SK-MEL-5 (cell line): ENCODE measurements at places on chromosomes 5 and 9. TPM values are rescaled to one million over a fixed set of nuclear protein-coding genes. Genes with fewer than 3 reads are reported as not detected.

GRCh38 chr5:125699860-125700259, 723.3 kb upstream of the GRAMD2B start:
- no peak for DNase-seq

GRCh38 chr5:69492923-69493395, 369 bp downstream of the OCLN start:
- peak; percentile 11 for DNase-seq

DNA sequence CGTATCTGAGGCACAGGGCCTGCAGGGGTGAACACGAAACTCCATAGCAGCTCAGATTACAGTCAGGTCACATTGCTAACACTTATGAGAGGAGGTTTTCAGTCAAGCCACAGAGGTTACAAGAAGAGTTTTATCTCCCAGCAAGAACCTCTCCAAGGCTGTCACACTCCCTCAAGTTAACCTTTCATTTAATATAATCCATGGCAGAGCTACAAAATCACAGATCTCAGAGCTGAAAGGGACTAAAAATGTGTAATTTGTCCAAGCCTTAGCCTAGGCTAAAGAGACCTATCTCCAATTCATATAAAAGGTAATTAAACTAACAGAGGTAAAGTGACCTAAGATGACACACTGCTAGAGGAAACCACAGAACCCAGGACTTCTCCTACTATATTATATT, 57.2 kb downstream of the MLANA start:
- peak; percentile 73 for DNase-seq

DNA sequence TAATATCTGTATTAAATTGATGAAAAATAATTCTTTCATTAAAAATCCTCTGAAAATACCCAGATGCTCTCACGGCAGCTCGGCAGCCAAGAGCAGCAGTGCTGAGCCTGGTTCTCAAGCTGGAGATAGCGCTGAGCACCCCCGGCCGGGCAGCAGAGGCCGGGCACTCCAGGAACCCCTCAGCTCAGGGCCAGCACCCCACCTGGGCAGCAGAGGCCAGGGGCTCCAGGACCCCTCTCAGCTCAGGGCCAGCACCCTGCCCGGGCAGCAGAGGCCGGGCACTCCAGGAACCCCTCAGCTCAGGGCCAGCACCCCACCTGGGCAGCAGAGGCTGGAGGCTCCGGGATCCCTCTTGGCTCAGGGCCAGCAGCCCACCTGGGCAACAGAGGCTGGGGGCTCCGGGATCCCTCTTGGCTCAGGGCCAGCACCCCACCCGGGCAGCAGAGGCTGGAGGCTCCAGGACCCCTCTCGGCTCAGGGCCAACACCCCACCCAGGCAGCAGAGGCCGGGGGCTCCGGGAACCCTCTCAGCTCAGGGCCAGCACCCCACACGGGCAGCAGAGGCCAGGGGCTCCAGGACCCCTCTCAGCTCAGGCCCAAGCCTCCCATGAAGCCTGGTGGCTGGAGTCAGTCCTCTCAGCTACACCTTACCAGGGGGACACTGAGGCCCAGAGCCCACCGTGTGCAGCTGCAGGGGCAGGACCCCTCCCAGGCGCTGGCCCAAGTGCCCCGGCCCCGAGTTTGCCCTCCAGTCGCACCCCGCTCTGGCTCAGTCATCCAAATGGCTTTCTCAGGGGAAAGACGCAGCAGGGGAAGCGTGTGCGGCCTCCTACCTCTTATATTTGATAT, 21.7 kb downstream of the CLPTM1L start:
- no peak for DNase-seq

DNA sequence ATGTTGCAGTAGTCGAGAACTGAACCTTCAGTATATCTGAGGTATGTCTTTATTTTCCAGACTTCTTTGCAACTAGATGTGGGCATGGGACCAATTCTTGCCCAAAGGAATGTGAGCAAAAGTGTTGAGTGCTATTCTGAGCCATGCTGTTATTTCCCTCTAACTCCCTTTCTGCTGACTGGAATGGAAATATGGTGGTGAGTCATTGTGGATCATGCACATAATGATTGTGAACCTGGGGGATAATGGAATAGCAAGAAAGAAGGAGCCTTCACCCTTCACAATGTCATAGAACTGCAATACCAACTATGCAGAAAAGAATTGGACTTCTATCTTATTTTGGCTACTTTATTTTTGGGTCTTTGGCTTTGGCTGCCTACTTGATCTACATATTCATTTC, 10.3 kb upstream of the DOCK2 start:
- no peak for DNase-seq

GRCh38 chr9:130663258-130663976, 977 bp upstream of the PRDM12 start:
- no peak for DNase-seq

DNA sequence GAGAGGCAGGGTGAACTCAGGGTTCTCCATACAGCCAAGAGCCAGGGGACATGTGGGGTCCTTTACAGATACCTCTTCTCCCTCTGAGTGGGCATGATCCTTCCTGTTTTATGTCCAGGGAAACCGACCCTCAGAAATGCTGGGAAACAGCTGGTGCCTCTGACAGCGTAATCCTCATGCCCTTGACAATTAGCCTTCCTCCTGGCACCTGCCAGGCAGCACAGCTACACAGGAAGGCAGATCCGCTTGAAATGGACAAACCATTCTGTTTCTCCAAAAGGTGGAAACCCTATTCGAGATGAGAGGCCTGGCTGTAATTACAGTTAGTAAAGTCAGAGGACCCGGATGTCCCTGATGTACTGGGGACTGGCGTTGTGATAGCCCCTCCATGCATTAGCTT, 7.2 kb downstream of the ERGIC1 start:
- no peak for DNase-seq

GRCh38 chr5:117892360-117892759, 1096.0 kb downstream of the DTWD2 start:
- no peak for DNase-seq

- peak; percentile 43 for DNase-seq
Observed at GRCh38 chr5:67350618-67351201, 154.1 kb upstream of the CD180 start.

GRCh38 chr9:127953768-127954505, 16.3 kb upstream of the DPM2 start:
- no peak for DNase-seq

- DNase-seq = no peak
Observed at GRCh38 chr9:137267933-137268355, 9.6 kb upstream of the TOR4A start.

GRCh38 chr5:139037732-139038131, 160.4 kb downstream of the SIL1 start:
- no peak for DNase-seq

GRCh38 chr9:2208991-2209390, 193.8 kb downstream of the SMARCA2 start:
- DNase-seq = no peak

GRCh38 chr9:137199411-137200121, 975 bp downstream of the TPRN start:
- DNase-seq = no peak

GRCh38 chr9:80376180-80376579, 804.4 kb downstream of the TLE4 start:
- DNase-seq = no peak

GRCh38 chr5:123119334-123119986, 30.4 kb downstream of the PRDM6 start:
- peak; percentile 19 for DNase-seq

DNA sequence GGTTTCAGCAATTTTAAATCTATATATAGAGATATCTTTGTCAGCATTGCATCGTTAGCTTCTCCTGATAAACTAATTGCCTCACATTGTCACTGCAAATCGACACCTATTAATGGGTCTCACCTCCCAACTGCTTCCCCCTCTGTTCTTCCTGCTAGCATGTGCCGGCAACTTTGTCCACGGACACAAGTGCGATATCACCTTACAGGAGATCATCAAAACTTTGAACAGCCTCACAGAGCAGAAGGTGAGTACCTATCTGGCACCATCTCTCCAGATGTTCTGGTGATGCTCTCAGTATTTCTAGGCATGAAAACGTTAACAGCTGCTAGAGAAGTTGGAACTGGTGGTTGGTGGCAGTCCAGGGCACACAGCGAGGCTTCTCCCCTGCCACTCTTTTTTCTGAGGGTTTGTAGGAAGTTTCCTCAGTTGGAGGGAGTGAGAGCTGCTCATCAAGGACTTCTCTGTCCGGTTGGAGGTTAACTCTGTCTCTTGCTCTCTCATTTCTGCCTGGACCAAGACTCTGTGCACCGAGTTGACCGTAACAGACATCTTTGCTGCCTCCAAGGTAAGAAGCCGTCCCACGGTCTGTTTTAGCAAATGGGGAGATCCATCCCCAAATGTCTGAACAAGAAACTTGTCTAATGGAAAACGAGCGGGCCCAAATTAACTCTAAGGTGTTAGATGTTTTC, at the start of gene IL4:
Gene IL4, plus strand, starts transcription at position 51 of the 692 bp plus-strand sequence. Its CDS starts 62 bp downstream, at position 113.
- no peak for DNase-seq

DNA sequence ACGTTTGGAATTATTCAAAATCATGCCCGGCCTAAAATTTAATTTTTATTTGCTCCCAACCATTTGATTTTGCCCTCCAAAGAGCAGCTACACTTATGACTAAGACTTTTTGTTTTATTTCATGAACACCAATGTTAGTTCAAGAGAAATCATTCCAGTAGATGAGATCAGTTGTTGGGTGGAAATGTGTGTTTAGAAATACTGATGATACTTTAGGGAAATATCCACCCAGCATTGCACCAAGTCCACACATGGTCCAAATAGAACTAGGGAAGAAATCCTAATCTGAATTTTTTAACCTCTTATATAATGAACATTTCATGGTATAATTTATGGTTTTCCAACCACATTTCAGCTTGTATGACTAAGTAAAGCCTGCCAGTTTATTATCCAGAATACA, 28.3 kb upstream of the GOLPH3 start:
- DNase-seq = no peak

DNA sequence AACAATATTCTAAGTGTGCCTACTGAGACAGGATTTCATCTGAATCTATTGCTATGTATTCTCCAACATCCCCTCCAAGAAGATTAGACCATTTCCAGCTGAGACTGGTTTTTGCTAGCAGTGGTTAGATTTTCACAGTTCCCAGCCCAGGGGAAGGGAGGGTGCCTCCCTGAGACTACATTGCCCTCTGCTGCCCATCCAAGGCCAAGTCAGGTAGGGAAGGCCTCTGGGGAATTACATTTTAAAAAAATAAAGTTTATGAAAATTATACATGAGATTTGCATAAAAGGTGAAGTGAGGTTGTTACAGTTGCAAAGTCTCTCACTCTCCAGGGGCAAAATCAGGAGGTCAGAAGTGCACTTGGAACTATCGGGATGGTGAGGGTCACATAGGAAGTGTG, 28.0 kb upstream of the SYK start:
- peak; percentile 36 for DNase-seq

DNA sequence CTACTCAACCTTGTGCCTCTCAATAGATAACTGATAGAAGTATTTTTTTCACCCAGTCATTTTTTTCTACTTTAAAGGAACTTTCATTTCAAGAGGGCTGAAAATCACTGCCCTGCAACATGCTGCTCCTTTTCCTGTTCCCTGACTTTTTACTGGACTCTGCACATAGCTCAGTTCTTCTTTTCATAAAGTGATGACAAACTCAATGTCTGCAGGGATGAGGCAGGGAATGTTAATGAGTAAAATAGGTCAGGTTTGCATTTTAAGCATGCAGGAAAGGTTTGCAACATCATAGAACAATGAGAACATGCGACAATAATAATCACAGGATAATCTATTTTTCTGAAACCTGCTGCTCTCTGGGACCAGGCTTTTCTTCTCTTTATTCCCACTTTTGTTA, 172.2 kb upstream of the SGCD start:
- no peak for DNase-seq

DNA sequence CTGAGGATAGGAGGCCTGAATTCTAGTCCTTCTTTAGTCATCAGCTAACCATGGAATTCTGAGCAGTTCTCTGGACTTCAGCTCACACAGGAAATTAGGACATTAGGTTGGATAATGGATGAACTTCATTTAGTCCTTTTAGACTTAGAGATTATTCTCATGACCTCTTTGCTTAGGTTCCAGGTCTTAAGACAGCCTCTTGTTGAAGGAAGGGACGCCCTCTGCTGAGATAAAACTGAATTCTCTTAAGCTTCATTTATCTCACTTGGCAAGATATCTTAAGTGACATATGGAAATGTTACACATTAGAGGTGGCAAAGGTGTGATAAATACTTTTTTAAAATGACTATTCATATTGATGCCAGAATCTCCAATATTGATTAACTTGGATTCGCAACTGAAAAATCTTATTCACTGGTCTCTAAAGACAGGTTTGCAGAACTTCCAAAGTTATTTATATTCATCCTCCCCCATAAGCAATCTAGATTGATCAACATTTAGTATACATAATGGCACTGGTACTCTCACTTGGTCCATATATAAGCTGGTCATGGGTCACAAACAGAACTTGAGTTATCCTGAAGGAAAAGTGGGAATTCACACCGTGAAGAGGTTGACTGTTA, 16.9 kb upstream of the ZNF366 start:
- DNase-seq = peak; percentile 77

DNA sequence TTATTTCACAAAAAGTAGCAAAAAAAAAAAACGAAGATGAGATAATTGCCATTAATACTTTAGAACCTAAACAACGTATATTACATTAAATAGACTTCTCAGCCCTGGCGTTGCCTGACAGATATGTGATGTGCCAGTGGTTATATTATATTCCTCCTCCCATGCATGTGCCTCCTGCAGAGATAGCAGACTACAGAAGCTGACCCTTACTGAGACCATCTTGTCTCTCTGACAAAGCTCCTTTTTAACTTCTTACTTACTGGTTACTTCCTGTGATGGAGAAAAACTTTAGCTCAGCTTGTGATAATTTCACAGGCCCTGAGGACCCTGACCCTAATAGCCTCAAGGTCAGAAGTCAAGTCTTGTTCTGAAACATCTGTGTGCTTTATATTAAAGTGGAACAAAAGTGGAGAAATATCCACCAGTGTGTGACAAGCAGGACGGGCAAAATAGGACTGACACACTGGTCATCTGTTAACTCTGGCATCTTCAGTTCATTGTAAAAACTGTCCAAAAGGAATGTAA, 80.6 kb upstream of the POU5F2 start:
- DNase-seq = no peak

DNA sequence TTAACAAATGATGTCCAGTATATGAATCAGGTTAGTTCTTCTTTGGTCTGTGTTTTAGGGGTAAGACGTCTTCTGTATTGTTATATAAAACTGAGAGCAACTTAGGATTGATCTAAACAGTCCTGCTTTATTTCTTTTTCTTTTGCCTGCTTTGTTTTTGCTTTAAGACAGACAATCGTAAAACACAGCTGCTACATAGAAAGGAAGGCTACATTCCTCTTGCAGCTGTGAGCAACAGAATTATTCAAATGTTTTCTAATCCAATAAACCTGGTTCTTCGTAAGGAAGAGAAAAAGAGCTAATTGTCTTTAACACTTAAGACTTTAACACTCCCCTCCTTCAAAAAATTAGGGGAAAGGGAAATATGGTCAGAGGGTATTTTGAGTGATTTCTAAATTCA, 14.6 kb downstream of the FGF1 start:
- no peak for DNase-seq

- no peak for DNase-seq
Observed at GRCh38 chr9:114572199-114572598, 15.4 kb upstream of the ATP6V1G1 start.

Gene SPATA6L
- total RNA-seq = 0.08 and 1.3 TPM in 2 replicates

Gene SNCAIP
- total RNA-seq = not detected in 2 replicates

Gene SHISAL2B
- not detected in 2 replicates for total RNA-seq

Gene ANKRD18A
- total RNA-seq = not detected in 2 replicates

Gene PTGES
- 4.8 and 5.1 TPM in 2 replicates for total RNA-seq

Gene PTPN3
- total RNA-seq = 5.7 and 7.1 TPM in 2 replicates

Gene CAMLG
- total RNA-seq = 25.6 and 25.8 TPM in 2 replicates

Gene REXO4
- total RNA-seq = 27.3 and 29.2 TPM in 2 replicates

Gene KCNV2
- total RNA-seq = not detected in 2 replicates

Gene GRIN1
- 0.05 TPM in 1 of 2 replicates, not detected in the other for total RNA-seq

Gene STXBP1
- total RNA-seq = 41.3 and 41.5 TPM in 2 replicates

Gene BARHL1
- not detected in 2 replicates for total RNA-seq

Gene MARCOL
- total RNA-seq = 0.16 TPM in 1 of 2 replicates, not detected in the other

Gene RASEF
- 1.8 and 1.9 TPM in 2 replicates for total RNA-seq

Gene PCDH1
- 1.3 and 2.7 TPM in 2 replicates for total RNA-seq
